ENCODE measurements at places on chromosomes 5 and 9.
A peak's percentile ranks its signal among the peaks of the same experiment; 100 is the strongest.

GRCh38 chr9:131349522-131349880 is 44.4 kb upstream of the PRRC2B start:
- no peak for DNase-seq

GRCh38 chr9:109717342-109717741 is 62.7 kb upstream of the PALM2AKAP2 start:
- no peak for DNase-seq

DNA sequence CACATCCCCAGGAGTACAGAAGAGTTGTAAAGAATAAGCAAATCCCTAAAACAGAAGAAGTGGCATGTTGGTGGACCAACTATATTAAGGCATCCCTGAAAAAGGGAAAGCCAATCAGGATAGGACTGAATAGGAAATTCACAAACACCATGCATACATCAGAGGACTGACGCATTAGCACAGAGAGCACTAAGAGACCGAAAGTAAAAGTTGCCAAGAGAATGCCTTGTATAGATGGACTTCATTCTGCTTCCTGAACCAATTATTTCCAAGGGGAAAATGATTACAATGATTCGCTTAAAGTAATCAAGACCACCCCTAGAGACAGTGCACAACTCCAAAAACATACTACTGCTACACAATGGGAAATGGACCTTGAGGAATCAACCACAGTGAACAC is 33.5 kb downstream of the SHC3 start:
- no peak for DNase-seq

DNA sequence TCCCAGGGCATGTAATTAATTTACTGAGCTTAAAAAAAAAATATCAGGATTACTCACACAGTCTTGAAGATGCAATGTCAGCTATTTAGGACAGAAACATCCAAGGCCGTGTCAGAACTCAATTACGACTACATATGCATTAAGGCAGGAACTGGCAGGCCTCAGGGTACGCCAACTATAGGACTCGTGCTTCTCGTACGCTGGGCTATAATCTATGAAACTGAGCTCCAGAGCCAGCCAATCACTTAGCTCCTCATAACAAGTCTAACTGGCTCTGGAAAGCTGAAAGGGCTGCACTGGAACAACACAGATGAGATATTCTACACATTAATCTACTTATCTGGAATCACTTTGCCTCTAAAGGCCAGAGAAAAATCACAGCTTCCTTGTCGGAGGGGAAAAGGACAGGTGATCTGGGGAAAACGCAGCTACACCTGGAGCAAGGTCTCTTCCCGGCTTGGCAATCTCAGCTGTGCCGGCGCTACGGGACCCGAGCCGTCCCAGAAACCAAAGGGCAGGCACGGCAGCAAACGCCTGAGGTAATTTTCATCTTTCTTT is 212.0 kb downstream of the DEPDC1B start:
- no peak for DNase-seq

DNA sequence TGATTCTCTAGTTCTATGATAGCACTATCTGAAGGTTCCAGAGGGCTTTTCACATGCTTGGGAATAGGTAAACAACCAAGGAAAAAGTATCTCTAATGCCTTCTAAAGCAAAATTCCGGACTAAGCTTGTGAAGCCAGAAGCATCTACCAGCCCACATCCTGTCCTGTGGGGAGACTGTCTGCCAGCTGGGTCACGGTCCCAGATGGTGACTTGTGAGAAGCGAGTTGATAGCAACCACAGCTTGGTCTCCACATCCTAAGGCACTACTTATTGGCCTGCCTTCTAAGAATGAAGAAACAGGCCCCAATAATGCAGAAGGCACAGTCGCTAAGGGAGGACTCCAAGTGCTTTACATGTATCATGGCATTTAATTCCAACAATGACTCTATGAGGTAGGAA is 184.1 kb upstream of the ADRA1B start:
- no peak for DNase-seq

DNA sequence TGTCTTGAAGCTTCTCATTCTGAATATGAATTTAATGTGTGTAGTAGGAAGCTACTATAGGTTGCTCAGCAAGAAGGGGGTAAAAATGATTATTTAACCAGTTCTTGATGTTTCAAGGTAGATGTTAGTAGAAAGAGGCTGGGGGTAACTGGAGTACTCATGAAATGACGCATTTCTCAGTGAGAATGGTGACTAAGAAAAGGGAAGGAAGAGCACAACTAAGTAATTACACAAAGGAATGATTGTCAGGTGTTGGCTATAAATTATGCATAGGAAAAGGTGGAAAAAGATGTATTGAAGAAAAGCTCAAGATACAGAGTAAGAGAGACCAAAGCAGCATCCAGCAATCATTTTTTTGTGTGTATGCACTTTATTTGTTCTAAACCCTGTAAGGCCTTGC is 1.4 kb upstream of the PSIP1 start:
- no peak for DNase-seq

DNA sequence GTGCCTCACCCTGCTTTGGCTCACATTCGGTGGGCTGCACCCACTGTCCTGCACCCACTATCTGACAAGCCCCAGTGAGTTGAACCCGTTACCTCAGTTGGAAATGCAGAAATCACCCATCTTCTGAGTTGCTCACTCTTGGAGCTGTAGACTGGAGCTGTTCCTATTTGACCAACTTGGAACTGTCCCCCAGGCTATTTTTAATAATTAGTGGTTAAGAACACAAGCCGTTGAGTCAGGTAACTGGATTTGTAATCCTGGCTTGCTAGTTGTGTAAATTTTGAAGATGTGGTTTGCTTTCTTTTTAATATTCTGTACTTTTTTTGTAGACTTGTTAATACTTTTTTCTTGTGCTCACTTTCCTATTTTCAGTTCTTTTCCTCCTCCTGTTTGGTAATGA is 81.2 kb downstream of the CNTLN start:
- peak; percentile 68 for DNase-seq

DNA sequence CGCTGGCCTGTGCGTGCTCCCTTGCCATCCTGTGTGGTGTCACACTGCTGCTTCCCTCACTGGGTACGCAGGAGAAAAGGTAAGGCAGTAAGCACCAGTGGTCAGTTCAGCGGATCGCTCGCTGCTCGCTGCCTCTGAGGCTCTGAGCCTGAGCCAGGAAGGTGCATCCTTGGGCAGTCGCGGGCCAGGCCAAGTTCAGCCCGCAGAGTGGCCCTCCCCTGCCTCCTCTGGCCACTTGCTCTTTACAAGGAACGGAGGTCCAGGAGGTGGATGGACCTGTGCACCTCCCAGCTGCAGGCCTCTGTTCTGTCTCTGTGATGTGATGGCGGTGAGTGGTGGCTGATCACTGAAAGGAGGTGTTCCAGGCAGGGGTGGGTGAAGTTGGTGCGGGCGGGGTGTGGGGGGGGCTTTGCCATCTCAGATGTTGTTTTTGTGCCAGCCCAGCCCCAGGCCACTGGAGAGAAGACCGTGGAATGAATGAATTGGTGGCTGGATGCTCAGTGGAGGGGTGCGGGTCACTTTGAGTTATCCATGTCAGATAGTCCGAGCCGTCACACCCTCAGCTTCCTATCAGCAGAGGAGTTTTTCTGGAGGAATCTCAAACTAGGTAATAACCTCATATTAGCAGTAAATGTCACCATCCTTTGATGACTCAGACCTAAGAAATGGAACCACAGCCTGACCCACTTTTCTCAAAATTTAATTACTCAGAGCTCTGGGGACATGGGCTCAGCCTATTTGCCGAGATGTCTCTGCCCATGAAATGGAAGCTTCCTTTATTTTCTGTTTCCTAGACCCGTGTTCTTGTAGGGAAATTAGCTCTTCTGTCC is 7.3 kb downstream of the COL5A1 start:
- peak; percentile 83 for DNase-seq

- no peak for DNase-seq
These were observed 390.0 kb upstream of the PCSK5 start for GRCh38 chr9:75500479-75500878.

DNA sequence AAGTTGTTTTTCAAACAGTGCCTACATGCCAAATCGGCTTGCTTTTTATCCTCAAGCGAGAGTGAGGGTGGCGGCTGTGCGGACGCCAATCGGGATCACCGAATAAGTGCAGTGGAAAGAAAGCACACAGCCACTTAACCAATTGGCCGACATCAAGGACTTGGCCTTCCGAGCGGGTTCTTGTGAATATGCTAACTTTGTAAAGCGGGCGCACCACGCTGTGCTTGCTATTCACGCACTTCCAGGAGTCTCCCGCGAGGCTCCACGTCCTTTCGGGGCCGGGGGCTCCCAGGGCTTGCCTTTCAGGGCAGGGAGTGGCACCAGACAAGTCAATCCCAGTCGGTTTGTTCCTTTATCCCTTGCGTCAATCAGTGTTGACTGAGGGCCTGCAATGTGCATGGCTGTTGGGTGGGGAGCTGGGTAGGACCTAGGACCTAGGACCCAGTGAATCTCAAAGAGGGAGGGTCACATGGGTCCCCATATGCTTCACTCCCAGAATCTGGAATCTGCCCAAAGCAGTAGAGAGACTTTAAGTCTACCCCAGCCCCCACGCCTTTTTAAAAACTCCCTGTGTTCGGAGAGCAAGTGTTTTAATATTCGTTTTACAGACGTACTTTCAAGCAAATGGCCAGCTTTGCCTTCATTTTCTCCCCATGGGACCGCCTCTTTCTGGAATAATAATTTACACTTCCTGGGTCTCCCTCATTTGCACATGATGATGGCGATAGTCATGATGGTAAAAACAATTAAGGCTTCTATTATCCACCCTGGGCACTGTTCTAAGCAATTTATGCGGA is 2.0 kb upstream of the GCNT4 start:
- DNase-seq: peak; percentile 52

DNA sequence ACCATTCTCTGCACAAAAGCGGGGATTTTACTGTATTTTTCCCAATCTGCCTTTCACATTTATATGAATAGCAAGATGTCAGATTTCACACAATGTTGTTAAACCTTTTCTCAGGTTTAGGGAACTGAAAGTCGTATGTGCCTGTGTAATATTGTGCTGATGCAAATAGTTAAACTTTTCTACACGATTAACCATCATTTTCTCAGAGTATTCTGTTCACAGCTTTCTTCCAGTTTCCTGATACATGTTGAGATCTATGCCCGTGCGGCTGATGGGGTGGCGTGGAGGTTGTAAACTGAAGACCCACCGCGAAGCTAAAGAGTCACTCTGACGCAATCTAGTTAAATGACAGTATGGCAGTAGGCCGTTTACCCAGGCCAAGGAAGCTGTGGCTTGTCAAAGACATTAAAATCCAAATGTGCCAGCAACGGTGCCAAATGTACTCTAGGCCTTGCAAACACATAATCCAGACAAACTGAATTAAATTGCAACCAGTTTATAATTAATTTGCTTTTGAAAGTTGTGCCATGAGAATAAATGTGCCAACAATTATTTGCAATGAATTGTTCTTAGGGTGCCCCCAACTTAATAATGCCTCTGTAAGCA is 145.7 kb downstream of the EBF1 start:
- no peak for DNase-seq

Measured in HFFc6 (cell line).